ENCODE measurements at places on chromosomes 2 and 18.

- peak; percentile 79 for DNase-seq
Observed at GRCh38 chr2:37189452-37190153, 1.1 kb upstream of the SULT6B1 start.

- no peak for DNase-seq
Observed at GRCh38 chr2:111668274-111668616, 215.7 kb downstream of the ANAPC1 start.

- peak; percentile 86 for DNase-seq
Observed at GRCh38 chr18:43049021-43049420, 66.5 kb downstream of the RIT2 start.

- DNase-seq = no peak
Observed at GRCh38 chr2:174761837-174762236, 2.4 kb downstream of the CHRNA1 start.

DNA sequence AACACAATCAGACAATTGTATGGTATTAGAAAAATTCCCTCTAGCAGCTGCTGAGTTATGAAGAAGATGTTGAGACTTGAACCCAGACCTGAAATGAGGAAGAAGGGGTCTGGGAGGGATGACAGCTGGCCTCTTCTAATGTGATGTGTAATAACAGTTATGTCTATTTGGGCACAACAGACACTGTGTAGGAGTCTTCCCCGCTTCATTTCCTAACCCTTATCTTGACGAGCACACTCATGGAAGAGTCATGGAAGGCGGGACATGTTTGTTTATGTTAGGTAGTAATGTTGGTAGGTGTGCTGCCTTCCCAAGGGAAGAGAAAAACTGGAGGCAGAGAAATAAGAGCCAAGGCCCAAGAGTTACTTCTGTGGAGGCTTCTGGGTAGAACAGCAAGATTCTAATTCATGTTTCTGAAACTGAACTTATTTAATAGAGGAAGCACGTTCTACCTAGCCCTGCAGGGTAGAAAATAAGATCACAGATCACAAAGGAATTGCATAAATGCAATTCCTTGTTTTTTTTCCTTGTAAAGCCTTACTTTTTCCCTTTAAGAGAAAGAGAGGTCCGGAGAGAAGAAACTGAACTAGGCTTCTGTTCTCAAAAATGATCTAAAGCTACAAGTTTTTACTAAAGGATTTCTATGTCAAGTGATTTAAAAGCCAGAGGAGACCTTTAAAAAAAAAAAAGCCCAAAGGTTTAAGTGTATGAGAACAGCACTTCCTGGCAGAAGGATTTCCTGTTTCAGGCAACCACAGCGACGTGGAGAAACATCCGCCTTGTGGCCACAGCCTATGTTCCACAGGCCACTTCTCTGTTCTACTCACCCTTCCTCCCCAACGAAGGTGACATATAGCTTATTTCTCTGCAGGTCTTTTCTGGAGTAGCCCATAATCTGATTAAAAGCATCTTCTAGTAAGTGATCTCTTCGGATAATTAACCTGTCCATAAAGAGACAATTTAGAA is 68.5 kb upstream of the STK17B start:
- peak; percentile 83 for DNase-seq

DNA sequence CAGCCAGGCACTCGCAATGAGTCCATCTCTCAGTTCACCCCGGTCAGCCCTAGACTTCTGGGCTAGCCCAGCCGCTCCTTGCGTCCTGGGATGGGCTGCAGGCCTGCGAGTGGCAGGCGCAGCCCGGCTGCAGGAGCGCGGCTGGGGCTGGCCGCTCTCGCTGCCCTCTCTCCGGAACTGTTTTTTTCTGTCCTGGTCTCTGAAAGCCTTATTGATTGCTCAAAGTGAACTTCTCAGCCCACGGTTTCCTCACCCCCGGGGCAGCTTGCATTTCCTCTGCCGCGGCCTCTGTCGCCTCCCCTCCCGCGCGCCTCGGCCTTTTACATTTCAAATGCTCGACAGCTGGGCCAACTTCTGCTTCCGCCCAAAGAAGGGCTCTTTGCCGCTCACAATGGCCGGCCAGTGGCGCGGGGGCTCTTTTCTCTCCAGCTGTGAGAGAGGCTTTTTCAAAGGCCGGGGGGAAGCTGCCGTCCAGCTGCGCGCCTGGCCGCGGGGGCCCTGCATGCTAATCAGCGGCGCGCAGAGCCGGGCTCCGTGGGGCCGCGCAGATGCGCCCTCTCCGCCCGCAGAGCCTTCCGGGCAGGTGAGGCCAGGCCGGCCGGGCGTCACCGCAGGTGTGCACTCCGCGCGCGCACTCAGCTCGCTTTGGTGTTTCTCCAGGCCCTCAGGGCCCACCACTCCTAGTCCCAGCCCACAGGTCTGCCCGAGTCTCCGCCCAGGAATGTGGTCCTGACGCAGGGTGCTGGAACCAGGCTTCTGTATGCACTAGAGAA is 513.8 kb downstream of the RNF144A start:
- DNase-seq = no peak

DNA sequence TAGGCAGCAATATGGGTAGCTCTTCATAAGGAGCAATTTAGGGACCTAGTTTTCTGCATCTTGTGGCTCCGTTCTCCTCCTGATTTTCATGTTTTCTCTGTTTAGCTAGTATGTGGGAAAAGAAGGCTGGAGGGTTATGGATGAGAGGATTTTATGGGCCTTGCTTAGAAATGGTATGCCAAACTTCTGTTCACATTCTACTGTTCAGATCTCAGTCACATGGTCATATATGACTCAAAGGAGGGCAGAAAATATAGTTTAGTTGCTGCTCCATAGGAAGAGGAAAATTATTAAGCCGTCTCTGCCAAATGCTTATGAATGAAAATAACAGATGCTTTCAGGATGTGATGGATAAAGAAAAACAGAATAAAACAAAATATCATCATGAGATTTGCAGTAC is 361.8 kb upstream of the CWC22 start:
- DNase-seq = no peak

GRCh38 chr2:15223887-15224286 is 337.2 kb downstream of the NBAS start:
- peak; percentile 97 for DNase-seq

GRCh38 chr2:216860426-216861137 is 718 bp upstream of the TNP1 start:
- no peak for DNase-seq

GRCh38 chr2:105376010-105376409 is 22.8 kb downstream of the FHL2 start:
- no peak for DNase-seq

GRCh38 chr2:216107760-216108159 is 1.4 kb upstream of the XRCC5 start:
- no peak for DNase-seq

DNA sequence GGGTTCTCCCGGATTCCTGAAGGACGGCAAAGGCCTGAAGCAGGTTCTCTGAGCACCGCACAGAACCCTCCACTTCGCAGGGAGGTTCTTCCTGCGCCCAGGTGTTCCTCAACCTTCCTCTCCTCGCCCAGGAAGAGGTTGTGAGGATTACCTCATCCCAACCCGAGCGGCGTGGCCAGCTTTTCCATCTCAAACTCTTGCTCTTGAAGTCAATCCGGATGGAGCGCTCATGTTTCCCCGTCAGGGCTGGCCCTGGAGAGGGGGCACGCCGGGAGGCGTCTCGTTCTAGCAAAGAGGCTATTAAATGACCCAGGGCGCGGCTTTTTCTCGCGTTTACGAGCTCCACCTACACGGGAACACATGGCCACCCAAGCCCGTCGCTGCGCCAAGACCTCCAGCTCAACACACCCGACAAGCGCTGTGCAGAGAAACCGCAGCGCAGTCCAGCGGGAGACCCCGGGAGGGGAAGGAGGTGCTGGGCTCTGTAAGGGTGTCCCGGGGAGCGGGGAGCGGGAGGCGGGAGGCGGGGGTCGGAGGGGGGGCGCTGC is 540 bp upstream of the RAB10 start:
- peak; percentile 86 for DNase-seq

- DNase-seq = no peak
Observed at GRCh38 chr2:228983700-228984099, 287.4 kb downstream of the PID1 start.

- no peak for DNase-seq
Observed at GRCh38 chr18:44840058-44840790, 159.5 kb downstream of the SETBP1 start.

- DNase-seq = no peak
Observed at GRCh38 chr18:30469091-30469490, 573.5 kb downstream of the DSC3 start.

- no peak for DNase-seq
Observed at GRCh38 chr2:236627841-236628240, 58.2 kb downstream of the ACKR3 start.

DNA sequence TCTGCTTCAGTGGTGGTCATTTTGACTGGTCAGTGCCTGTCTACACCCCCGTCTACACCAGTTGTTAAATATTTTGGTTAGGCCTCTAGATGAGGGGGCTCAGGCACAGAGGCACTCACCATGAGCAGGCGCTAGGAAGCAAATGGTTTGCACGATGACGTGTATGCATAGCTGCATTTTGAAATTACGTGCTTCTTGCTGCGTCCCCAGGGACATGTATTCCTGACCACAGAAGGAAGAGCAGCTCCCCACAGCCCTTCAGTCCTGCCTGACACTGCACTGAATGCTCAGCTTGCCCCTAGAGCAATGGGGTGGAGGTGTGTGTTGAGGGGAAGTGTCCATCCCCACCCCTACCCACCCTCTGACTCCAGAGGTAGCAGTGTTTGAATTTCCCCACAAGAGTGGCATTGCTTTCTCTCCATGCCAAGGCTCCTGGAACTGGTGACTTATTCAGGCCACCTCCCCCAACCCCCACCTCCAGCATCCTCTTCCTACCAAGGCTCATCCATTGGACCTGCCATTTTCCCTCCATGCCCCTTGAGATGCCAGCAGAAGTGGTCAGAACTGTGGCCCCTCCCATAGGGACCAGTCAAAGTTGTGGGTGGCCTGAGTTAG is 11.4 kb upstream of the ZAP70 start:
- peak; percentile 90 for DNase-seq

GRCh38 chr18:7987284-7987976 is 420.3 kb downstream of the PTPRM start:
- DNase-seq = peak; percentile 72

DNA sequence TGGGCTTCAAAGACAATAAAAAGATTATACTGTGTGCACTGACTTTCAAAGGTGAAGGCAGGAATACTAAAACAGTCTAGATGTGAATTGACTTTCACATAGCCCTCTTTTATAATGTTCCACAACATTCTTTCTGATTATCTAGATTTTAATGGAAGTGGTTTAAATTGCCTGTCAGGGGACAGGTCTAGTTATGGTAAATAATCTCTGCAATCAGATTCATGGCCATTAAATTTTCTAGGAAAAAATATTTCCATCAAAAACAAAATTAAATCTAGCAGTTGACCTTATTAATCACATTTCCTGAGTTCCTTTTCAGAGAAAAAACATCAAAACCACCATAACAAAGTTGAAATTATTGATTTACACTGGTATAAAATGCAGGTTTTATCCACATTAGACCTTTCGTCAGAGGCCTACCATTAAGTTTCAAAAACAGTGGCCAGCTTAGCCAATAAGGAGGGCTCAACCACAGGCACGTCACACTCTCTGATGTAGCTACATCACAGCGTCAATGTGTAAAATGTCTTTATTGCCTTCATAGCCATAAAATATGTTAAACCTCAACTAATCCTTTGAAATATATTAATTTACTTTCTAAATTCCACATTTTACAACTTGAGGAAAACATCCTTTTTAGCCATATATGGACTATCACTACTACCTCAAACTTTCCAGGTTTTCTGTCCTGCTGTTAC is 79.4 kb downstream of the NOL10 start:
- DNase-seq = no peak

DNA sequence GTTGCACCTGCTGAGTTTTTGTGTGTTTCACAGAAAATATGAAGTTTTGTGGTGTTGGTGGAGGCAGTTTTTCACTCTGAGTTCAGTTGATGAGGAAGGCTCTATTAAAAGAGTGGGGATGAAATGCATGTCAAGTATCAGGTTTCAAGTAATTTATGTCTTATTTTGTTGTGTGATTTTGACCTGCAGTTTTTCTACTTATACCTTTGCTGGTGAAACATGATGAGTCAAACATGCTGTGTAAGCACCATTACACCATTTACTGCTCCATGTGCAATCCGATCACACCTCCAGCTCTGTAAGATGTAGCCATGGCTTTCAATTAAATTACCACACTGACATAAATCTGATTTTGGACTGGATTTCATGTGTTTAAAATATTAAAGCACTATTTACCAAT is 174.5 kb upstream of the ZEB2 start:
- DNase-seq = no peak

DNA sequence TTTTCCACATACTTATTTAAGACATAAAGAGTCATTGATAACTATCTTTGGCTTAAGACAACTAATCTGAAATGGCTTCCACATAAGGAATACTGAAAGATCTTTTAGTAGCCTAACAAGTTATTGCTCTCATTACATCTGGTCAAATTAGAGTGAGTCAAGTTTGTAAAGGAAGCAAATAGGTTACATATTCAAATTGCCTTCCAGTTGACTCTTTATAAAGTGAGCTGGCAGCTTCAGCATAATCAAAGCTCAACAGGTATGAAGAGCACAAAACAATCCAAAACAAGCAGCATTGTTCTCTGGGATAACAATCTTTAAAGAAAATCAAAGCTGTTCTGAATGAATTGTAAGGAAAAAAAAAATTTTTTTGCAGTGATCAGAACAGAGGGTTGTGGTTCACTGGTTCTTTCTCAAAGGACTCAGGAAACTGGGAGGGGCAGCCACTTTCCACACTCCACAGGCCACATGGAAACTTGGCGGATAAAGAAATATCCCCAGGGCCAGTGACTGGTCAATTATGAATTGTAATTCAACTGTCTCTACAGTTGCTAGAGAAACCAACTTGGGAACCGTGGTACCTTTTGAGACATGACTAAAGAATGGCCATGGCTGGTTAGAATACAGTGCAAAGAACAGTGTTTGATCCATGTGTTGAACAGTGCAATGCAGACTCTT is 369.3 kb upstream of the KCNH7 start:
- no peak for DNase-seq

DNA sequence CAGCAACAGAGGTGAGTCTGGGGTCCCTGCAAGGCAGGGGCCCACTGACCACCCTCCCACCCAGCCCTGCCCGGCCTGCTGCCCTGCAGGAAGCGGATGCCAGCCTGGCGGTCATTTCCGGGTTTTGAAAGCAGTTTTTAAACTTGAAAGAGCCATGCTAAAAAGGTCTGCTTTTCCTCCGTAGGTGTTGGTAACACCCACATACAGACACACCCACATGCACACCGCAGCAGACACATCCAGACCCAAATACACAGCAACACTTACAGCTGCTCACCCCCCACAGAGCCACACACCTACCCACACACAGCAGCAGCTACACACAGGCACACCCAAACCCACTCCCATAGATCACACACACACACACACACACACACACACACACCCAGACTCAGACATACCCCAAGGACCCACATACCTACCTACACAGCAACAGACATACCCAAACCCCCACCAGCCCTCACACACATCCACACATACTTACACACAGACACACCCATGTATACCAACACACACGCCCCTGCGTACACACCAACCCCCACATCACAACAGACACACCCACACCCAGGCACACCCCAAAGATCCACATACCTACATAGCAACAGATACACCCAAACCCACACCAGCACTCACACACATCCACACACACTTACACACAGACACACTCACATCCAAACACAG is 7.6 kb downstream of the ZFP36L2 start:
- DNase-seq = peak; percentile 29
